ENCODE measurements at places on chromosomes 6 and 20.

DNA sequence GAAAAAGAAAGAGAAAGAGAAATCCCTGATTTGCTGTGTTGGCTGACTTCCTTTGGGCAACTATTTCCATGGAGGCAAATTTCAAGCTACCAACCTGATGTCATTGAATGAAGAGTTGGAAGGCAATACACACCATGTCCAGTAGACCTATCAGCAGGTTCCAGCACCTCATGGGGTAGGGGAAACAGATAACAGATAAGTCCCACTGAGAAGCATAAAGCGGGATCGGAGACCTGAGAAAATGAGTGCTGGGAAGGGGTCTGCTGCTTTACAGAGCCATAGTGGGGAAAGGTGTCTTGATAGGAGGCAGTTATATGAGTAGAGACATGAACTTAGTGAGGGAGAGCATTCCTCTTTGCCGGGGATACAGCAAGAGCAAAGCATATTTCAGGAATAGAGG is 244.9 kb downstream of the PLCB1 start:
- no peak for DNase-seq

DNA sequence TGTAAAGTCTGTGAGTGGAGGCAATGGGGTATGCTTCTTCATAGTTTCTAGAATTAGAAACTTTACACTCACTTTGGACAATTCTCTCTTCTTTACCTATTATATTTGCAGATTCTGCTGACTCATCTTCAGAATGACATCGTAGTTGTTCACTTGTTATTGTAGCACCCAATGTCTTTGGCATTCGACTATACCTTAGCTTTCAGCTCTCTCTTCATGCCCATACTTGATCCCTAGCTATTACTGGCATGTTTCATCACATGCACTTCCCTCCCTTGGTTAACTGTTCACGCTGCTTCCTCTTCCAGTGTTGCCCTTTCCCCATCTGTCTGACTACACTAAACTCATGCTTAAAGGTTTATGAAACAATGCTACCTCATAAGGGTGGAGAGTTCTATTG is 298.1 kb upstream of the TCF21 start:
- DNase-seq = no peak

DNA sequence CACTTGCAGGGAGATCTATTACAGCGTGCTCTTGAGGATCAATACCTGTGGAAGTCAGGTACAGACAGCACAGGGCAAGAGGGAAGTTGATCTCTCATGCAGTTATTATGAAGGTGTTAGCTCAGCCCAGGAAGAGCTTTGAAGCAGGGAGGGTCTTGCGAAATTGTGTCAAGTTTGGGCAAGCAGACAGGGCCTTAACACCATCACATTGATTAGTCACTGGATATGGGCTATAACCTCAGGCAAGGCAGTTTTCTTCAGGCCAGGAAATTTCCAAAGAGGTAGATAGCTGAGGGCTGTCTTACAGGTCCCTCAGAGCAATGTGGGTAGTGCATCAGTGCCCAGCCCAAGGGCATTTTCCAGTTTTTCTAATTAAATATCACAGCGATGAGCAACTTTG is 643.8 kb downstream of the DHX35 start:
- DNase-seq = no peak

- DNase-seq = no peak
Measured at GRCh38 chr20:62895539-62895938, 30.8 kb downstream of the DIDO1 start.

DNA sequence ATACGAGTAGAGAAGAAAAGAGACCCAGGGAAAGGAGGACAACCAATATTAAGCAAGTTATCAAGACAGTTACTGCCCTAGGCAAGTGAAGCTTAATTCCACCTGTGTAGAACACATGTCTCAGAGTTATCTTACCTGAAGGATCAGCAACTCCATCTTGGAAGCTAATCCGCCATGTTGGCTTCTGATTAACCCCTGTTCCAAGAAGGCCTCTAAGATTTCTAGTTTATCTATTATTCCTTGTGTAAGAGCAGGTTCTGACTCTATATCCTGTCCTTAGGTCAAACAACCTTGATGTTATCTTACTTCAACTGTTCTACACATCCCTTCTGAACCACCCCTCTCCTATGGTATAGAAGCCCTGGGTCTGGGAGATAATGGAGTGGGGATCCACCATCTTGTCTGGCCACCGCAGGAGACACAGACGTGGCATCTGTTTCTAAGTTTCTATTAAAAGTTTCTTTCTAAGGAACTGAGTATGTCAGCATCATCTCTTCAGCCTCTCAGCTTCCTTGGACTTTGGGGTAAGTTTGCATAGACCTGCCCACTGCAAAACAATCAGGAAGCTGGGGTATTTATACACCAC is 27.7 kb upstream of the PTPN1 start:
- no peak for DNase-seq

DNA sequence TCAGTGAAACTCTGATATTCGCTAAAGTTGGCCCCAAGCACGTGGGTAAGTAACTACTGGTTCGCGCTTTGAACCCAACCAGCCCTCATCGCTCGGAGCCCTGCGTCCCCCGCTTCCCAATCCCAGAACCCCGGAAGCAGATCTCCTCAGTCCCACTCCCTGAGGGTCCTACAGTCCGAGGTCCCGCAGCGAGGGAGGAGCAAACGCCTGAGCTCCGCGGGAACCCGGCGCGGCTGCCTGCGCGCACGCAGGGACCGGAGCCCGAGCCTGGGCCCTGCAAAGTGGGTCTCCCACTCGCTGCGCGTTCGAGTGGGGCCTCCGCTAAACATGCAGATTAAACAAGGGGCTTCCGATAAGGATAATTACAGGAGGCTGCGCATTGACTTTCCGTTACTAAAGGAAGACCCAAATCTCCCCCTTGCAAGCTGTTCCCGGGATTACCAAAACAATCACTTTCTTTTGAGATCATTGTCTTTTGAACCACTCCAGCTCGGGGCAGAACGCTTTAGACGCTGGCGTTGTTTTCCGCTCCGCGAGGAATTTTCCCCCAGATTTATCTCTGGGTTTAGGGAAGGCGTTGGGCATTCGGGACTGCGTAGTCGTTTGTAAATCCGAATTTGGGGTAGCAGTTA is 1.3 kb upstream of the VSX1 start:
- DNase-seq = no peak

- DNase-seq = no peak
Measured at GRCh38 chr20:20551409-20551808, 161.0 kb downstream of the RALGAPA2 start.

DNA sequence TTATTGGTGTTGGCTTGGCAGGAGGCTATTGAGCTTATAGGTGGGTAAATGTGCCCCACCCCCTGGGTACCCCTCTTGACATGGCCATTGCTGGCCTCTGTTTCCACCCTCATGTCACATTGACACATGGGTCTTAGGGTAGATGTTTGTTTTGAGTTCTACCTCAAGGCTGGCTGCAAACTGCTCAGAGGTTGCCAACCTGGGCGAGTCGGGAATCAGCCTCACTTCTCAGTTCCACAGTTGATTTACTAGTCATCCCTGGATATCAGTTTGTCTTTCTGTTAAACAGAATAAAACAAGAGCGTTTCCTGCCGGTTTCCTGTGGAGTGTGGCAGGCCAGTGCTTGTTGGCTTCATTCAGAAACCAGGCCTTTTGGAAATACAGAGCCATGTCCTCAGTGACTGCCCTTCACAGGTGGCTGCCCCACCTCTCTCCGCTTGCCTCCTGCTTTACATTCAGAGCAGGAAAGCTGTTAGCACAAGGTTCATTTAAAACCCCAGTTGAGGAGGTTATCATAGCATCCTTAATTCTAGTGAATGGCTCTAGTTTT is 105.6 kb downstream of the TCP11 start:
- no peak for DNase-seq

DNA sequence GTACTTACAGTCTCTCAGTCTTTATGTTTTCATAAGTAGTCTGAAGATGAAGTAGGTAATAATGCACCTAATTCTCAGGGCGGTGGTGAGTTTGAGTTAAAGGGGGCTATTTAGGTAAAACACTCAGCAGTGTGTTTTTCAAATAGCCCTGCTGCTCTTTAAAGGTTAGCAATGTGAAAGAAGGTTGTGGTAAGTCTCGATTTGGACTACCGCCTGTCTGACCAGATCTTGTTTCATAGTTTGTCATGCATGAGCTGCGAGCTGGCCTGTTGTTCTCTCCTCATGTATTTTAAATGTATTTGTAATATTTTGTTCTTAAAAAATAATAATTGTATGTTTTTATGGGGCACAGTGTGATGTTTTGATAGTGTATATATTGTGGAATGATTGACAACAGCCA is 340.2 kb downstream of the DHX35 start:
- DNase-seq = no peak

GRCh38 chr6:153131037-153131981 is at the start of gene RGS17:
Gene RGS17 (minus strand): TSS chr6:153131282. CDS start chr6:153044018, 87,264 bp downstream.
- DNase-seq = peak; percentile 70

GRCh38 chr6:3001773-3002293 is 2.1 kb downstream of the NQO2 start:
- no peak for DNase-seq

GRCh38 chr6:153831350-153832078 is 207.5 kb upstream of the OPRM1 start:
- DNase-seq = no peak

DNA sequence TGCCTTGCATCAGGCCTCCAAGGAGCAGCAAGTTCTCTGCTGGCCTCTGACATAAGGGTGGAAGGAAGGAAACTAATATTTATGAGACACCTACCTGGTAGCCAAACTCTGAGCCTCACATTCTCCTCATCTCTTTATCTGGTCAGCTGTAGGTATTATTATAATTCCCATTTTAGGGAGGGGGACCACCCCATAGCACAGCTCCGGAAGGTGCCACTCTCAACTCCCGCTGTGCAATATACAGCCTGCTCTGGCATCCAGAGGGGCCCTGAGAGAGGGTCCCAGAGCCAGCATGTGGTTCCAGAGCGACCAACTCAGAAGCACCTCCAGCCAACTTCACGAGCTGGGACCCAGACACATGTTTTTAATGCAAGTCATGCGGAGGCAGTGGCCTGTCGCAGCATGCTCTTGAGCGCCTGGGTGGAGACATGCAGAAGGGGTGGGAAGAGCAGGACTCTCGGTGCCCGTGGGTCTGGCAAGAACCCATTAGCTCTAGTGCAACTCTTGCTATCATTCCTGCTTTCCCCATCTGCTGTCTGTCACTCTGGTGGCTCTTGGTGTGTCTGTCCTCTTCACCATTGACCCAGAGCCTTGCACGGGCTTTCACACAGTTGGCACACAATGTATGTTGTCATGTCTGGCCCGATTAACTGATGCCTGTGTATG is 15.0 kb upstream of the MYMX start:
- DNase-seq = no peak

DNA sequence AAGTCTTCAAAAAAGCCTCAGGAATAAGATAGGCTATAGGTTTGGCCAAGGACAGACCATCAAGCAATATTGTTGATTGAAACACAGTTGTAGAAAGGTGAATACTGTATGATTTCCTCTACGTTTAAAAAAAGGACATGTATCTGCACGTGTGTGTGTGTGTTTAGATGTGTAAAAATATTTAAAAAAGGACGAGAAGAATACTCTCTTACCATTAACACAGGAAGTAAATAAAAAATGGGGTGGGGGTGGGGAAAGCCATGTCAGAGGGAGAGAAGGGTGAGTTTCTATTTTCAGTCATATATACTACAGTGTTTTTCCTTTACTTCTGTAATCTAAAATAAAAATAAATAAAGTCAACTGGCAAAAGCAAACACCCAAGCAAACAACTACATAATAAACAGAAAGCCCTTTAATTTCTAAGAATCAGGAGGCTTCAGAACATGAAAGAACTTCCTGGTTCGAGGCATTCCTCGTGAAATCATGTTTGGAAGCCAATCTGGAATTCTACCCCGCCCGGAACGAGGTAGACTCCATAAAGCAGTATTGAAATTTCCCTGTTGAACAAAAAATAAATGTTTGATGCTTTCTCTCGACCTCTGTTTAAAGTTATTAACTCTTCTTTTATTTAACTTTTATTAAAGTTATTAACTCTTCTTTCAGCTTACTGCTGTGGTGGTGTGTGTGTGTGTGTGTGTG is 158.1 kb upstream of the ZNF217 start:
- DNase-seq = no peak

DNA sequence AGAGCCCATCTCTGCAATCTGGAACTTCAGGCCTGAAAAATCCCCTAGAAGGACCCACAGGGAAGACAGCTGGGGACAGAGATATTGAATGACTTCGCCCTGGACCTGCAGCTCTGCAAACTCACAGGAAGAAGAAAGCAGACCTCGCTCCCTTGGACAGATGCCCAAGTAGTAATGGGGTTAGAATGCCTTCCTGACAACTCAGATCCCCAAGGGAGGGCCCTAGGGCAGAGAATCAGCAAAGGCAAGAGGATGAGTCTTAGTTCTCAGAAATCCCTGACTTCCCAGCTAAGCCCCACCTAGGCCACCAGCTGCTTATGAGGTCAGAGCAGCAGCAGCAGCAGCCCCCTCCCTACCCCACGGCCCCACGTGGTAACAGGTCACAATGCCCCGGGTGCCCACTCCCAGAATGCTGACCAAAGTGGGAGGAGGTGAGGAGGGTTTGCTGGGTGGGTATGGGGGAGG is at the start of gene C20orf141:
Gene C20orf141 (plus strand): TSS at position 401 of the 465 bp plus-strand sequence. CDS start 198 bp downstream, outside the sequence.
- DNase-seq = no peak

DNA sequence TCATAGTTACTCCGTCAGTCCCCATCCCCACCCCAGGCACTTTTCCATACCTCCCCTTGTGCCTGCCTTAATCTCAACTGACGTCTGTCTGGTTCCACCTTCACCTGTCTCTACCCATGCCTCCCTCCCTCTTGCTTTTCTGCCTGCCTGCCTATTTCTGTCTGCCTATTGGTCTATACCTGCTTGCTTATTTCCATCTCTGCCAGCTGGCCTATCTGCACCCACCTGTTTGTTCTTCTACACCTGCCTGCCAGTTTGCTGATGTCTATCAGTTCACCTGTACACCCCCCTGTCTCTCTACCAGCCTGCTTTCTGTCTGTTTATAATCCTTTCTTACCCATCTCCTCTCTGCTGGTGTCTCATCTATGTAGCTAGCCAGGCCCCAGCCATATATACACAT is 87.5 kb downstream of the RALGAPA2 start:
- DNase-seq = no peak

DNA sequence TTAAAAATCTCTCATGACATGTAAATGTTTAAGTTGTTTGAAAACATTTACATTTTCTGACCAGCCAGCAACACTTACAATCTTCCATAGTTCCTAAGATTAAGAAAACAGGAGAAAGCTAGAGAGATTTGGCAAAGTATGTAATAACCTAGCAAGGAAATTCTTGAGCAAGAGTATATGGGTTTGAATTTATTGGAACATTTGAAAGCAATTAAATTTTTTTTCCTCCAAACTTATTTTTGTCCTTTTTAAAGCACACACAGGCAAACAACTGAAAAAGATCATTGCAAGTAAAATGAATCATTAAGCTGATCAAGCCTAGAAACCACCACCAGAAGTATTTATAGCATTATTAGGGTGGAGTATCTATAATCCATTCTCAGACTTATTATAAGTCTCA is 20.1 kb upstream of the ZNF217 start:
- DNase-seq = no peak

- DNase-seq = no peak
Measured at GRCh38 chr6:44594481-44594880, 207.0 kb downstream of the CDC5L start.

All from dorsolateral prefrontal cortex (tissue), 122 donors.